ENCODE measurements at places on chromosomes 7 and 10. TPM values are rescaled to one million over a fixed set of nuclear protein-coding genes. Genes with fewer than 3 reads are reported as not detected.

DNA sequence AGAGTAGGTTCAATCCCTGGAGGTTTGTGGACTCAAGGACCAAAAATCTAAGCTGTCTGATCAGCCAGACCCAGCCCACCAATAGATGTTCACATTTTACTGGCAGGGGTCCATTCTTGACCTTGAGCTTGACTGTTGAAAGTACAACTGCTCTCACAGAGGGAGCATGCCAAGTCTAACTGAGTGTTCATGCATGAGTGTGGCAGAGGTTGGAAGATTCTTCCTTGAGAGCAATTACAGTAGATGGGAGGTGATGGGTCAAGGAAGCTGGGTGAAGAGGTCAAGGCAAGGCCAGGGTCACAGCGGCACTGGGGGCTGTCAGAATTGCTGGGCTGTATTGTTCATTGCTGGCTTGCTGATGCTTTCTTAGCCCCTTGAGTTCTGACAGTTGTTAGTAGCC is 202.8 kb upstream of the SVIL start:
- no peak overlapping the region for H3K27ac ChIP-seq
- no peak for DNase-seq
- no peak overlapping the region for H3K4me3 ChIP-seq

- DNase-seq = no peak
- H3K27me3 ChIP-seq = no peaks in the 10 kb centered on the region
- no peaks in the 10 kb centered on the region for H3K4me1 ChIP-seq
Observed at GRCh38 chr10:34241226-34242000, 573.7 kb downstream of the PARD3 start.

DNA sequence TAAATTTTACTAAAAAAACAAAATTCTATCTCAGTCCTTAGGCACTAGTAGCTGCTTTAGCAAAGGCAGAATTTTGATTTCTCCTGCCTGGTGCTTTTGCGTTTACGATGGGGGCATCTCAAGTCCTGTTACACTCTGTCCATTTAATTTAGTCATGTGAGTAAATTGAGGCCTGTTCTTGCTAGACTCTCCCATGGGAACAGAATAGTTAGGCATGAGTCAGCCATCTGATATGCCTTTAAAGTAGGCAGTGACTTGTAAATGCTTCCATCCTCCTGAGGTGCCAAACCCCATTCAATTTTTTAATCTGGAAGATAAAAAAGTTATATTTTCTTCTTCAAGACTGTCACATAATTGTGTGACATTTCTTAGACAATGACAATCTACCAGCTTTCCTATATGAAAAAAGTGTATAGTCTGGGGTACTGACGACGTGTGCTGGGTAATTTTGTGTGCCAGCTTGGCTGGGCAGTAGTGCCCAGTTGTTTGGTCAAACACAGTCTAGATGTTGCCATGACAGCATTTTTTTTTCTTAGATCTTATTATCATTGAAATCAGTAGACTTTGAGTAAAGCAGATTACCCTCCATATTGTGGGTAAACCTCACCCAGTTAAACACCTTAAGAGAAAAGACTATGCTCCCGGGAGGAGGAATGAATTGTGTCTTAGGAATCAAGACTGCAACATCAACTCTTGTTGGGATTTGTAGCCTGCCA is 603.4 kb downstream of the SORCS1 start:
- H3K4me1 ChIP-seq = no peaks in the 10 kb centered on the region
- DNase-seq = no peak
- H3K36me3 ChIP-seq = no peaks in the 10 kb centered on the region
- no peaks in the 10 kb centered on the region for H3K27me3 ChIP-seq
- no peak overlapping the region for H3K27ac ChIP-seq

- H3K27me3 ChIP-seq = no peaks in the 10 kb centered on the region
- H3K4me1 ChIP-seq = no peaks in the 10 kb centered on the region
- peaks cover 34% of the 10 kb centered on the region for H3K36me3 ChIP-seq
- H3K27ac ChIP-seq = no peak overlapping the region
- H3K4me3 ChIP-seq = no peak overlapping the region
Observed at GRCh38 chr10:11849911-11850310, 26.8 kb downstream of the PROSER2 start.

GRCh38 chr7:107854454-107854853 is 36.5 kb upstream of the DLD start:
- no peak for DNase-seq
- no peaks in the 10 kb centered on the region for H3K4me1 ChIP-seq
- H3K27ac ChIP-seq = no peak overlapping the region
- H3K4me3 ChIP-seq = no peak overlapping the region

DNA sequence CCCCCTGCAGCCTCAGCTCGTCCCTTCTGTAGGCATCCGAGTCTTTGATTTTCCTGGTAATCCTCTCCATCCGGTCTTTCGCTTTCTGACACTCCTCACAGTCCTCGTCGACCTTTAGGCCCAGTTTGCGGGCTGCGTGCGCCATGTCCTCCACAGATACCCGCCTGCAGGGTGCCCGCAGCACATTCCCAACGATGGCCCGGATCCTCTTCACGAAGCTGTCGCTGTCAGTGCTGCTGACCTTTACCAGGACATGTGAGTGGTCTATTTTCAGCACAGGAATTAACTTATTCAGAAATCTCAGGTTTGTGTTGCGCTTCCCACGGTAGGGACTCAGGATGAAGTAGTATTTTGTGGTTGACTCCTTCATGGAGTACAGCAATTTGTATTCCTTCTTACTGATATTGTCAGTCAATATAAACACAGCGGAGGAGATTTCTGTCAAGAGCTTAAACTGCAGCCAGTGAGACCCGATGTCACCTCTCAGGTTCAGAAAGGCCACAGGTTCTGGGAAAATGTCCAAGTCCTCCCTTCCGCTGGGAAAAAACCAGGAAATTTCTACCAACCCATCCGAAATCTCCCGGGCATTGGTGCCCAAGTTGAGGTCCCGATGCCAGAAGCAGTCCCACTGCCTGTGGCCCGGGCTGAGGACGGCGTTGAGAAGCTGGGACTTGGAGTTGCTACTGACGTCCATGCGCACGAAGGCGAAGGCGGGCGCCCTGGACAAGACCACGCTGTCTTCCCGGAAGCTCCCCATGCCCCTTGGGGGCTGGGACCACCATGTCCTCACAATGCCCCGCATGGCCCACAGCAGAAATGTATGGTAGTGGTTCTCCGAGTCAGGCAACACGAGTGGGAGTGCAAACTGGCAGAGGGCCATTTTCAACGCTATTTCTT is 8.9 kb upstream of the MRPS24 start:
- peaks cover 15% of the 10 kb centered on the region for H3K4me1 ChIP-seq
- H3K27me3 ChIP-seq = no peaks in the 10 kb centered on the region
- no peak for DNase-seq
- H3K4me3 ChIP-seq = no peak overlapping the region

DNA sequence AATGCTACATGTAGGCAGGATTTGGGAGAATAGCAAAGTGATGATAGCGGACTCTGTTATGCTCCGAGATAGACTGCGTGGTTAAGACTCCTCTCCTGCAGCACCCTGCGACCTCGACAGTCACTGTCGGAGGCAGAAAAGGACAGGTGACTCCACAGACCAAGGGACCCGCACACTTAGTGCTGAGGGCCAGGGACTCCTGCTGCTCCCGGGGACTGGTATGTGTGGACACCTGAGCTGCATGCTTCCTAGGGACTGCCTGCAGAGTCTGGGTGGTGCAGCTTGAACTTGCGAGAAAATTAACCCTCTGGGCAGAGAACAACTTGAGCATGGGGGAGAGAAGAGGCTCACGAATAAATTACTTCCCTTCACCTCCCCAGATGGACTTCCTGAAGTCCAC is 407.1 kb upstream of the PFKP start:
- H3K36me3 ChIP-seq = no peaks in the 10 kb centered on the region
- H3K27me3 ChIP-seq = no peaks in the 10 kb centered on the region
- H3K27ac ChIP-seq = no peak overlapping the region
- H3K4me1 ChIP-seq = no peaks in the 10 kb centered on the region
- no peak overlapping the region for H3K4me3 ChIP-seq
- no peak for DNase-seq

ATAD1 gene
- total RNA-seq = 22.1 TPM

NME8 gene
- 0.96 TPM for total RNA-seq

CHST15 gene
- total RNA-seq = 20.4 TPM

Data from ascending aorta (tissue), 2 donors.